ENCODE measurements at places on chromosomes 1 and 21.

- DNase-seq: no peak
Measured at GRCh38 chr1:83857103-83857502, 141.8 kb downstream of the TTLL7 start.

- no peak for DNase-seq
Measured at GRCh38 chr1:29312469-29313461, 76.4 kb downstream of the PTPRU start.

GRCh38 chr1:31765041-31765467 lies 914 bp upstream of the ADGRB2 start:
- no peak for DNase-seq

DNA sequence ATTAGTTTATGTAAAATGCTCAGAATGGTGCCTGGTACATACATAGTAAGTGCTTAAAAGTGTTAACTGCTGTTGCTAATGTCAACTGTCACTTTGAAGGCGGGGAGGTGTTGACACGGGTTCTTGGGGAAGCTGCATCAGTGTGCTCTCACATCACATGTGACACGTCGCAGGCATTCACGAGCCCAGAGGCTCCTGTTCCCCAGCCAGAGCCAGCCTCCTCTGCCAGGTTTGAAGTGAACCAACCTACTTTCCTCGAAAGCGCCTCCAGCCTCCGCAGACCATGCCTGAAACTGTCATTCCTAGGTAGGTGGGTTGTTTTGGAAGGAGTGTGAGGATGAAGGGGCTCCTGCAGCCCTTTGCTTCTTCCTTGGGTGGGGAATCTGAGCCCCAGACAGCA lies 13.8 kb downstream of the GALNT2 start:
- DNase-seq: no peak

DNA sequence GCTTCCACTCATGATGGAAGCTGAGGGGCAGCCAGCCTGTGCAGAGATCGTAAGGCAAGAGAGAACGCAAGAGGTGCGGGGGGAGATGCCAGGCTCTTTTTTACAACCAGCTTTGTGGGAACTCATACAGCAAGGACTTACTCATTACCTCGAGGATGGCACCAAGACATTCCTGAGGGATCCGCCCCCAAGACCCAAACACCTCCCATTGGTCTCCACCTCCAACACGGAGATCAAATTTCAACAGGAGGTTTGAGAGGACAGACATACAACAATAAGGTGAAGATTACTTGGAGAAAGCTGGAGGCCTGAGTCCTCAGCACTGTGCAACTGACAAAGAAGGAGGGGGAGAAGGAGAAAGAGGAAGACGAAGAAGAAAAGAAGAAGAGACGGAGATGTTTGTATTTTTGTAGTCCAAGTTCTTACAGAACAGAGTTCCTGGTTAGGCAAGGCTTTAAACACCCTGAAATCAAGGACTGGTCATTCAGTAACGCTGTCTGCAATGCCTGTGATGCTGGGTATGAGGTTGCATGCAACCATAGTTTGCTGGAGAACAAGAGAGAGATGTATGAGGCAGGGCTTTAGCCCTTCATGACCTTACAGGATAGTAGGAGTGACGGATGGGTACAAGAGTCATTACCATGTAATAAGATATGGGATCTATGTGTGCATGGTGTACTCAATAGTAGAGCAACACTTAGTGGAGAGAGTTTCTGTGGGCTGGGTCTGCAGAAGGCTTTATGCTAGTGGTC lies 19.7 kb upstream of the GALNT2 start:
- no peak for DNase-seq

DNA sequence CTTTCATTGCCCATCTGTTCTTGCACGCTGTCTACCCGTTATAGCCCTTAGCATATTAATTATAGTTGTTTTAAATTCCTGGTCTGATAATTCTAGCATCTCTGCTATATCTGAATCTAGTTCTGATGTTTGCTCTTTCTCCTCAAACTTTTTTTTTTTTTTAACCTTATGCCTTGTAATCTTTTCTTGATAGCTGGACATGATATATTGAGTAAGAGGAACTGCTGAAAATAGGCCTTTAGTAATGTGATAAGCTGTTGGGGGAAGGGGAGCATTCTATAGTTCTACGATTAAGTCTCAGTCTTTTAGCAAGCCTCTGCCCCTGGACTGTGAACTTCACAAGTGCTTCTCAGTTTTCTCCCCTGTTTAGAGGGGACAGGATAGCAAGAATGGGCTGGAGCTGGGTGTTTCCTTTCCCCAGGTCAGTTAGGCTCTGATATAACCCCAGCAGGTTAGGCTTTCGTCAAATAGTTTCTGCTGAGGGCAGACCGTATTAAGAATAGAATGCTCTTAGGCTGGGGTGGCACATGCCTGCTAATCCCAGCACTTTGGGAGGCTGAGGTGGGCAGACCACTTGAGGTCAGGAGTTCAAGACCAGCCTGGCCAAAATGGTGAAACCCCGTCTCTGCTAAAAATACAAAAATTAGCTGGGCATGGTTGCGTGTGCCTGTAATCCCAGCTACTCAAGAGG lies 62.2 kb downstream of the ZFYVE9 start:
- DNase-seq: no peak

- DNase-seq: no peak
Measured at GRCh38 chr1:87243573-87243972, 85.1 kb upstream of the LMO4 start.

GRCh38 chr1:245776139-245776538 lies 621.4 kb downstream of the KIF26B start:
- DNase-seq: no peak

DNA sequence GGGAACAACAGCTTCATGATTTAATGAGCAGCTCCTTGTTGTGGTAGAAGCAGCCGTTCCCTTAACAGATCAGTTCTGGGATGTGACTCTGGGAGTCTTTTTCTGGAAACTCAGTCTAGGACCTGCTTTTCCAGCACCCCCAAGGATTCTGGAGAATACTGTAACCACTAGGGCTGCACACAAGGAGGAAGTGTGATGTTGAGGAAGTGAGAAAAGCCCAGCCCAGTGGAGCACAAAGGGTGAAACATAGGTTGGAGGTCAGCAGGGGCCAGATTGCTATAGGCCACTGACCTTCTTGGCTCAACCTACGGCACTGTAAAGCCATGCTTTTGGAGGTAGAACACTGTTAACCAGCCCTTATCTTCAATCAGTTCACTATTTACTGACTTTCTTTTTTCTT lies 10.1 kb upstream of the PLA2G5 start:
- no peak for DNase-seq

GRCh38 chr1:115796036-115796435 lies 27.5 kb upstream of the CASQ2 start:
- no peak for DNase-seq

DNA sequence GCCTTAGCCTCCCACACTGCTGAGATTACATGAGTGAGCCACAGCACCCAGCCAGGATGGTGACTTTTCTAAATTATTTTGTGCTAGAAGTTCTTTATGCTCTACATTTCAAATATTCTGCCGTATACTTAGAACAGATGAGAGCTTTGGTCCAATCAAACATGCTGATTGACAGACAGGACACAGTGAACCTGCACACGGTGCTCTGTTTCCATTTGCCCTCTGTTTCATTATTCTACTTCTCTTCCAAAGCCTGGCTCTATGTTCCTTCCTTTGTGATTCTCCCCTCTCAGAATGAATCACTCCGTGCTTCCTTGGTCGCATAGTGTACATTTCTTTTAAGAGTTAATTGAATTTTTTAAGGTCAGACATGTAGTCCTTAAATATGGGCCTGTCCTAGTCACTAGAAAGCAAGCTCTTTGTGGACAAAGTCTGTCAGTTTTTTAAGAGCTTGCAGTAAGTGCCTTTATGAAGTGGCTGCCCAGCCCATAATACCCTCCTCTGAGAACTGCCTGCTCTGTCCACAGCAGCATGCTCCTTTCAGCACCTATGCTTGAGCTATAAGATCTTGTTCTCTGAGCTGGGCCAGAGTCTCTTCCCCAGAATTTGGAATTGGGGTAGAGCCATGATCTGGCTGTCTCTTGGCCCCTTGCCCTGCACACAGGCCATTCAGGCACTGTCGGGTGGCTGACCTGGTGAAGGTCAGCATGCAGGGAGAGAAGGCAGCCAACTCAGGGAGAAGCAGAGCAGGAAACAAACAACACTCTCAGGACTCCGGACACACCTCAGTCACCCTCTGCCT lies 66.8 kb upstream of the SLC44A3 start:
- DNase-seq: no peak

DNA sequence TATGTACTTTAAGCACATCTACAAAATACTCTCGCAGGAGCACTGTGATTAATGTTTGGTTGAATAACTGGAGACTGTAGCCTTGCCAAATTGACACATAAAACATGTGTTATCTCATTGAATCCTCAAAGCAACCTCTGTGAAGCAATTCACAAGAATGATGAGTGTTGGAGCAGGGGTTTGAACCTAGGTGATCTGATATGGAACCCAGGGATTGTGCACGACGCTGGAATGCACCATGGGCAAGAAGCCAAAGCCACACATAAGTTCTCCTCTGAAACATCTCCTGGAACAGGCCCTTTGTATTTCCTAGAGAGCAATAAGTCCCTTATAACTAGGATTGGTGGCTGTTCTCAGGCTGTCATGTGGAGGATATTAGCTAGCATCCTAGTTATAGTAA lies 124.6 kb upstream of the IVNS1ABP start:
- DNase-seq: no peak

DNA sequence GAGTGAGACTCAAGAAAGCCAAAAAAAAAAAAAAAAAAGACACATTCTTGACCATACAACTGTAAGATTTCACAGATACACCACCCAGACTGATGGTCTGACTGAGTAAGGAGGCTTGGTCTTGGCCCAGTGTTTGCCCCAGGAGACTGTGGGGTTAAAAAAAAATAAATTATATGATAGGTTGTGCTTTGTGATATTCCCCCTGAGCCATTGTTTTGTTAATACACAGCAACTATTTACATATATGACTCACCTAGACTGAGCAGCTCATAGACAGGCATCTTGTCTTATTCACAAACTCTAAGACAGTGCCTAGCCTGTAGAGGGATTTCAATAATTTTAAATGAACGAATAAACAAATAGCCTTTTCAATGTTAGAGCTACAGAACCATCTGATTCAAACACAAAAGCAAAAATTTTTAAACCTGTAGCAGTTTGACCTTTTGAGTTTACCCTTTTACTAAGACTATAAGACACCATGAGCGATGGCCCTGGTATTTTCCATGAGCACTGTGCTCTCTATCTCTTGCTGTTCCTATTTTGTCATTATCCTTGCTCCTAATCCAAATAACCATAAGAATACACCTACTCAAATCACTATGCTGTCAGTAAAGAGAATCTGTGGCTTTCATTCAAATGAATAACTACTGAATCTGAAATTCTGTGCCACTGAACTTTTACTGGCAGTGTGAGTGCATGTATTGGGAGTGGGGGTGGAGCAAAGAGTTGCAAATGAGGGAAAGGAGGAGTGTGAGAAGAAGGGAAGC lies 199.4 kb upstream of the PTBP2 start:
- no peak for DNase-seq

- no peak for DNase-seq
Measured at GRCh38 chr1:63750721-63751120, 23.1 kb upstream of the ROR1 start.

DNA sequence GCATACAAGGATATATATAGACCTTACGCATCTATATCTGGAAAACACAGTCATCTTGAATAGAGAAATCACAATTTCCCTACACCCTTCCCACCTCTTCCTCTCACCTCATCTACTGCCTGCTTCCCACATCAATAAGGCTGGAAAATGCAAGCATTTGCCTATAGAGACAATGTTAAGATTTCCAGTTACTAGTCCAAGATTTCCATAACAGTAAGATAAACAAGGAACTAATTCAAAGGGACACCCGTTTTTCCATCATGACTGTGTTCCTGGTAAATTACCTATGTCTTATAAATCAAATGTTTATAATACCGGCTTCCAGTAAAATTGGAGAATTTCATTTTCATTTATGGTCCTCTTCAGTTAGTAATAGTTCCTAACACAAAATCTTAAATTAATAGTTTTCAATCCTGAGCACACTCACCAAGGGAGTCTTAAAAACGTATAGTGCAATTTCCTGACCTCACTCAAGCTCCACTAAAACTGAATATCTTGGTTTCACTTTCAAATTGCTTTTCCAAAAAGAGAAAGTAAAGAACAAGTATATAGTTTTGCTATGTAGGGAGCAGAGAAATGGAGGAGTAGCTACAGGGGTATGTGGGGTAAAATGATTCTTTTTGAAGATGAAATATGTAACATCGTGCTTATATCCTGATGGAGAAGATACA lies 398.7 kb downstream of the PLPP3 start:
- DNase-seq: no peak

DNA sequence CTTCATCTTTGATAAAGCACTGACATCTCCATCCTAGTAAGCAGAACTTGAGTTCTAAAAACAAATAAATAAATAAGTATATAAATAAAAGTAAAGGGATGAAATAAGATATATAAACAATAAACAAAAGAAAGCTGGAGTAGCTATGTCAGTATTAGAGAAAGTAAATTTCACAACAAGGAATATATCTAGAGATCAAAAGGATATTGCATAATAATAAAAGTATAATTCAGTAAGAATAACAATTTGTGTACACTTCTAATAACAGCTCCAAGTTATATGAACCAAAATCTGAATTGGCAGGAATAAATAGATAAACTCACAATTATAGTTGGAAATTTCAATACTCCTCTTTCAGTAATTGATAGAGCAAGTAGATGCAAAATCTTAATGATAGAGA lies 9.8 kb upstream of the CENPF start:
- no peak for DNase-seq

GRCh38 chr21:39251326-39251725 lies 62.1 kb downstream of the BRWD1 start:
- no peak for DNase-seq

DNA sequence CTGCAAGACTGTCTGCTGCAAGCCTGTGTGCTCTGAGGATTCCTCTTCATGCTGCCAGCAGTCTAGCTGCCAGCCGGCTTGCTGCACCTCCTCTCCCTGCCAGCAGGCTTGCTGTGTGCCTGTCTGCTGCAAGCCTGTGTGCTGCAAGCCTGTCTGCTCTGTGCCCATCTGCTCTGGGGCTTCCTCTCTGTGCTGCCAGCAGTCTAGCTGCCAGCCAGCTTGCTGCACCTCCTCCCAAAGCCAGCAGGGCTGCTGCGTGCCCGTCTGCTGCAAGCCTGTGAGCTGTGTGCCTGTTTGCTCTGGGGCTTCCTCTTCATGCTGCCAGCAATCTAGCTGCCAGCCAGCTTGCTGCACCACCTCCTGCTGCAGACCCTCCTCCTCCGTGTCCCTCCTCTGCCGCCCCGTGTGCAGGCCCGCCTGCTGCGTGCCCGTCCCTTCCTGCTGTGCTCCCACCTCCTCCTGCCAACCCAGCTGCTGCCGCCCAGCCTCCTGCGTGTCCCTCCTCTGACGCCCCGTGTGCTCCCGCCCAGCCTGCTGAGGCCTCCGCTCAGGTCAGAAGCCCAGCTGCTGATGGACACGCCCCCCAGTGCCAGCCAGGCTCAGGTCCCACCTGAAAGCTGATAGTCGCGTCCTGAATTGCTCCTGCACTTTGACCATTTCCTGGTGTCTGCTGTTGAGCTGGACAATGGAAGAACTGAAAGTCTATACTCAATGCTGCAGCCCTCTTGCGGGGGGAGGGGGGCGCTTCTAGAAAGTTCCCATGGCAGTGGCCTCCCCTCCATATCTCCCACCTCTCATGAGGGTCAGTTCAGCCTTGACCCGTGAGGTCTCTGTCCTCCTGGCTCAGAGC lies 1.2 kb downstream of the KRTAP10-4 start:
- DNase-seq: no peak
